Stimulated activated CD8-positive, alpha-beta memory T cell treated with anti-CD3 and anti-CD28 coated beads, Interleukin-4, amount 100 ng/mL, for 1 hour (primary cell): ENCODE measurements at places on chromosomes 7 and 10.

- no peak for DNase-seq
Observed at GRCh38 chr10:76251841-76252671, 820.6 kb downstream of the LRMDA start.

DNA sequence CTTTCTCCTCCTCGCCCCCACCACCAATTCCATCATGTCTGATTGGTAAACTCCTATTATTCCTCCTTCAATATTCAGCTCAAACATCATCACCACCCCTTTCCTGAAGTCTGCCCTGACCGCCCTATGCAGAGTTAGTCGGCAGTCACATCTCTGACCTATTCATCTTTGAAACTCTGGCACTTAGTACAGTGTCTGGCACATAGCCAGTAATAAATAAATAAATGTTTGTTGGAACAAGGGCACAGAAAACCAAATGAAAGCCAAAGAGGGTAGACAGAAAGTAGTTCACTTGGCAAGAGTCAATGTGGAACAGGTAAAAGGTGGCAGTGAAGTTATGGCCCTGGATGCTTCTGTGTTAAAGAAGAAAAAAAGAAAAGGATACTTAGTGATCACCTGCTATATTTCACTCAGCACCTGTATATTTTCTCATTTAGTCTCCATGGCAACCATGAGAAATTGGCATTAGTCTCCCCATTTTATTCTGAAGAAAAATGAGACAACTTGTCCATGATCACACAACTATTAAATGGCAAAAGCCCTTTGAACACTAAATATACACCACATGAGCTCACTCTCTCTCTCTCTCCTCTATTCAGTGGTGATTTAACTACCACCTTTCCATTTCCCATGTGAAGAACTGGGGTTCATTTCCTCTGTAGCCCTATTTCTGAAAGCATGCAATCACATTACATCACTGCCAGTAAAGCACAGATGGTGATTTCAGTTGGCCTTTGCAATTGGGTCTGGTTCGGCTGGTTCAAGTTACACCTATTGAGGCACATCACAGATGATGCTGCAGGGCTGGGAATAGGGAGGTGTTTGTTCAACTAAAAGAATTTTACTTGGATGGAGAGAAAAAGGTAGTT lies 25.3 kb downstream of the CHCHD3 start:
- DNase-seq = no peak

- DNase-seq = no peak
Observed at GRCh38 chr10:112622786-112623185, 175.8 kb downstream of the VTI1A start.

GRCh38 chr10:86169066-86169465 lies 197.5 kb downstream of the GRID1 start:
- DNase-seq = no peak

DNA sequence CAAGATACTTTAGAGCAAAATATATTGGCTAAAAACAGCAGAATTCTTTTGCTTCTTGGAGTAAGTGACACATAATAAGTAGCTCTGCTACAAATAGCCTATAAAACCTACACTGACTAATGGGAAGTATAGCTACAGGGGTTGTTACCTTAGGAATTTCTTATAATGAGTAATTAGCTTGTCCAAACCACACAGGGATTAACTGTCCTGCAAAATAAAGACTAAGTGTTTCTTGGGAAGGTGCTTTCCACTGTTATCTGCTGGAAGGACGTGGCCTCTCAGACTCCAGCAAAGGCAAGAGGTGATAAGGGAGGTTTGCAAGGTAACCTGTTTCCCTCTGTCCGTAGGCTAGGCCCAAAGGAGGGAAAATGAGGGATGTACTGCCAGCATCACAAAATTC lies 302.4 kb downstream of the DOCK4 start:
- DNase-seq = no peak

DNA sequence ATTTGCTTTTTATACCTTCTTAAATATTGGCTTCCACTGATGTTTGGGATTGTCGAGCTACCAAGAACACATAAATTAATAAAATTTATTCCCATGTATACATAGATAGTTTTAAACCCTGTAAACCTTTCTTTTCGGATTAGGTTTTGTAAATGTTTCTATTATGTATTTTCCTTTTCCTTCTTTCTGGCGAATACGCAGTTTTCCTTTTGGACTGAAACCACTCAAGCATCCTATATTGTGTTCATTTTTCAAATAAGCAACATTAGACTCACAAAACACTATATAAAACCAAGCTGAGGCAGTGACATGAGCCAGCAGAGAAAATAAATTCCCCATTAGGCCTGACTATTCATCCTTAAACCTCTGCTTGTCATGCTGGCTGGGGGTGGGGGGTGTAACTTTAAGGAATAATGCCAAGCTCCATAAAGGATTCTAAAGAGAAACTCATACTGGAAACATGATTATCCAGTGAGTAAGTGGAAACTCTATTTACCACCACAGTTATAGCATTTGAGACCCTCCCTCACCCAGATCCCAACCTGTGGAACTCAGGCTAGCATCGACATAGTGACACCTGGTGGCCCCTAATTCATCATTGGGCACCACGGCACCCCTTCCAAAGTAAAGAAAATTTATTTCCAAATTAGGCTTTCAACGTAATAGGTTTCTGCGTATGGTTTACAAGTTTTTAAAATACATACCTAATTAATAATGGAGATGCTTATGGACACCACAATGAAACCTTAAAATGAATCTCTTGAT lies 86.5 kb upstream of the CELF2 start:
- no peak for DNase-seq

DNA sequence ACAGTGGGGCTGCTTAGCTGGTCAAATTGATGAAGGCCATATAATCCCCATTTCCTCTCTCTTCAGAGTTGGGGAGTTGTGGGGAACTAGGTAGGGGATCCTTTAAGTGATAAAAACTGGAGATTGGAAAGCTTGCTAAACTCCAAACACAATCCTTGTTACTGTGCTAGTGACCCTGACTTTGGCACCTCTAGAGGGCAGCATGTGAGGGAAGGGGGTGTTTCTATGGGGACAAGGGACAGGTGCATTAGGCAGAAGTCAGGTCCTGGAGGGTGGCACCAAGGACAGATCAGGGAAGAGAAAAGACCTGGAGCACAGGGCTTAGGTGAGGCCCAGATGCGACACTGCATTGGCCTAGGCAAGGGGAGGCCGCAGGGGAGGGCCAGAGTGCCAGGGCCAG lies 66.9 kb downstream of the CDHR3 start:
- no peak for DNase-seq

- DNase-seq = no peak
Observed at GRCh38 chr7:134622303-134622995, 24.2 kb upstream of the BPGM start.

DNA sequence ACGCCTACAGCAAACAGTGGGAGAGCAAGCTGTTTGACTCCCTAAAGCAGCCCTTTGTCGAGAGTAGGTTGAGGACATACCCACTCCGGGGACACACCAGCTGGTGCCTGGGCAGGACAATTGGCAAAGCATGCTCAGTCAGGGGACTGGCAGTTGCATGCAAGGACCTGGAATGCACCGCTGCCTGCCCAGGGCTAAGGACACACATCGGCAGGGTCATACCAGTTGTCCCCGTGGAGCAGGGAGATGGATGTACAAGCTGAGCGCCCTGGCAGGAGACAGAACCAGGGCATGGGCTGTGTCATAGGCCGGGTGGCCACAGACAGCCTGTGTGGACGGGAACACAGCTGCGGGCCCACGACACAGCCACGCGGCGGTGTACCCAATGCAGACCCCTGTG lies 18.3 kb upstream of the ELN start:
- no peak for DNase-seq

DNA sequence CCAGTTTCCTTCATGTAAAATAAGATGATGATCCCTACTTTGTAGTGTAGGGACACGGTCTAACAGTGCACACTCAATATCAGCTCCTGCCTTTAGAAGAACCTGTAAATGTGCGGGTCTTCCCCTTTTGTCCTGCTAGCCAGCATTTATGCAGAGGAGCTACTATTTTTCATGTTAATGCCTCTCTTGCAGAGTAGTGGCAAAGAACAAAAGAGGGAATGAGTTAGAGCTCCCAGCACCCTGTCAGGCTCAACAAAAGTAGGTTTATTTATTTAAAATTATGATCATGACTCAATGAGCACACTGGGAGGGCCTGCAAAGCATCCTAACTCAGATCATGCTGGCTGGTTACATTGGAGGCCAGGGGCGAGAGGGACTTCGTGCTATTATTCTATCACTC lies 414.5 kb upstream of the COBL start:
- no peak for DNase-seq

DNA sequence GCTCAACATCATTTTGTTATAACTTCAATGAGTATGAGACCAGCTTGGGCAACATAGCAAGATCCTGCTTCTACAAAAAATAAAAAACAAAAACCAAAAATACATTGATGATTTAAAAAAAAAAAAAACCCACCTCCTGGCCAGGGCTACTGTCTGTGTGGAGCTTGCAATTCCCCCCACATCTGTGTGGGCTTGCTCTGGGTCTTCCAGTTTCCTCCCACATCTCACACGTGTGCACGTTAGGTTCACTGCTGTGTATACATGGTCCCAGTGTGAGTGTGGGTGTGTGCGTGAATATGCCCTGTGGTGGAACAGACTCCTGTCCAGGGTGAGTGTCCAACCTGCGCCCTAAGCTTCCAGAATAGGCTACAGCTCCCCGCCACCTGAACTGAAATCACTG lies 41.6 kb downstream of the ATE1 start:
- DNase-seq = no peak

DNA sequence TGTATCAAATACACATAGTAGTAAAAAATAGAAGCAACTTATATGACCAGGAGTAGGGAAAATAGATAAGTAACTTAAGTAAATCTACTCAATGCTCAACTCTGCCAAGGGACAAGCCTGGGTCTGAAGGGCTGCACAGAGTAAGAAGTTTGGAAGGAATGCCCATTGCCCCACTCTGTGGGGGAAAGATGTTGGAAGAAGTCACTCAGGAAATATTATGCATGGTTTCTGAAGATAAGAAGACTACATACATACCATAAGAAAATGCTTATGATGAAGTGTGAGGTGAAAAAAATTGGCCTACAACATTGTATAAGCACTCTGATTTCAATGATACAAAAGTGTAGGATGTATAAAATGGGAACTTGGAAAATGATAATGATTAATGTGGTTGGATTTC lies 54.0 kb downstream of the LAMB4 start:
- no peak for DNase-seq

DNA sequence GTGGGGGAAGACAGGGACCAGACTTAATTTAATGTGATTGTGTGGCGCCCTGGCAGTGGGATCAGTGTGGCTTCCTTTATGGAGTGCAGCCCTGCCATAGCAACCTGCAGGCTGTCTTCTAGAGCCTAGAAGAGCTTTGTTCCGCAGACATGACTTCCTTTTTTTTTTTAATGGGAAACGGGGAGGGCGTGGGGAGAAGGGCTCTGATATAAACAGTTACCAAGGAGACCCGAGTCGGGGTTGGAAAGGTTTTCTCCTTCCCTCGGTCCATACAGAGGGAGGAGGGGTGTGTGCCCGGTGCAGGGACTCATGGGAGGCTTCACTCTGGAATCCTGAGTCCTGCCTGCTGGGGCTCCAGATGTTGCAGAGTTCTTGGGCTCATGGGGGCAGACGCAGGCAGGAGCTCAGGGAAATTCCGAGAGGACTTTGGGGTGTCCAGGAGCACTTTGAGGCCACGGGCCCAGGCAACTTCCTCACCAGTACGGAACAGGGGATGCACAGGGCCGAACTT lies 26.9 kb downstream of the TMEM120A start:
- DNase-seq = no peak

- DNase-seq = no peak
Observed at GRCh38 chr10:88017781-88018180, 154.4 kb downstream of the PTEN start.

DNA sequence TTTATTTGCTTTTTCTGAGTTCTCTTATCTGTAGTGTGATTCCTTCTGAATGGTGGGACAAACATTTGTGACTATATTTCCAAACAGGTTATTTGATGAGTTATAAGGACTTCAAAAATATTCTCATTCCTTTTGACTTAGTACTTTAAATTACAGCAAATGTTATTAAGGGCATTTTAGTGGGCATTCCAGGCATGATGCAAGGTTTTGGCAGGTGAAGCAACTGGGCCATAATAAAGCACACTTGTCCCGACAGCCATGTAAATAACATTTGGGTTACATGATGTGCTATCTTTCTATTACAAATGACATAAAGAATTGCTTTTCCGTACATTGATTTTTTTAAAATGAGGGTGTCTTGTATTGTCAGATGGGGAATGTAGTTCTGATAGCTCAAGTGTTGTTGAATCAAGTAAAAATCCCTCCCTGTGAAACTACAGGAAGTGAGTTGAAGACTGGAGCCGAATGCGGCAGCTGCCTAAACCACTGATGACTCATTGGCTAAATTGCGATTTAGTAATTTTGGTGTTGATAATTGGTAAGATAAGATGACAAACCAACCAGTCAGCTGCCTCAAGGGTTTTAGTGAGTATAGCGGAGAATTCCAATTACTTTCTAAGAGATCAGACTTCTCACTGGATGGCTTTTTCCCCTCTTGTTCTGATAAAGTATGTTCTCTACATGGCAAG lies 231.3 kb upstream of the NPY start:
- DNase-seq = no peak

DNA sequence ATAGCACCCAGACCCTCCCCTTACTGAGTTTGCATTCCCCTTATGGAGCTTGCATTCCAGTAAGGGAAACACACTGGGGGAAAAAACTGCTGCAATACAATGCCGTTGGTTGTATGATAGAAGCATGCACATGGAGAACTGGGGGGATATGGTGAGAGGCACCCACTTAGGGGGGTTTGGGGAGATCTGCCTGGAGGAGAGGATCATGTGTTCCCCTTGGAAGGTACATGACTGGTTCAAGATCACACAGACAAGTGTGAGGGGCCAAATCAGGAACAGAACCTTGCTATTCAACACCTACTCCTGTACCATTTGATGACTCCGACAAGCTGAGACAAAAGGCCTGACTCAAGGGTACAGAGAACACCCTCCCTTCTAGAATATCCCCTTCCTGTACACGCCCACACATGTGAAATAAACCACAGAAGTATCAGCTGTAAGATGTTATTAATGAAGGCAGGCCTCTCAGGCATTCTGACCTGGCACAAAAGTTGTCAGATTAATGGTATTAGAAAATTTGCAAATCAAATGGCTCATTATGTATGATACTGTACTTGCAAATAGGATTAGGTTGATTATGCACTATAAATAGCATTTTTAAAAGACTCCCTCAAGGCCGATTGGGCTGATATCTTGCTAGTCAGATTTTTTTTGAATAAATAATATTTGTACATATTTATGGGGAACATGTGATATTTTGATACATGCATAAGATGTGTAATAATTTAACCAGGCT lies 122.2 kb downstream of the NPY start:
- DNase-seq = no peak
